Activated CD8-positive, alpha-beta memory T cell treated with anti-CD3 and anti-CD28 coated beads for 1 hour (primary cell): ENCODE measurements at places on chromosomes 1 and 21.
A peak's percentile ranks its signal among the peaks of the same experiment; 100 is the strongest.

DNA sequence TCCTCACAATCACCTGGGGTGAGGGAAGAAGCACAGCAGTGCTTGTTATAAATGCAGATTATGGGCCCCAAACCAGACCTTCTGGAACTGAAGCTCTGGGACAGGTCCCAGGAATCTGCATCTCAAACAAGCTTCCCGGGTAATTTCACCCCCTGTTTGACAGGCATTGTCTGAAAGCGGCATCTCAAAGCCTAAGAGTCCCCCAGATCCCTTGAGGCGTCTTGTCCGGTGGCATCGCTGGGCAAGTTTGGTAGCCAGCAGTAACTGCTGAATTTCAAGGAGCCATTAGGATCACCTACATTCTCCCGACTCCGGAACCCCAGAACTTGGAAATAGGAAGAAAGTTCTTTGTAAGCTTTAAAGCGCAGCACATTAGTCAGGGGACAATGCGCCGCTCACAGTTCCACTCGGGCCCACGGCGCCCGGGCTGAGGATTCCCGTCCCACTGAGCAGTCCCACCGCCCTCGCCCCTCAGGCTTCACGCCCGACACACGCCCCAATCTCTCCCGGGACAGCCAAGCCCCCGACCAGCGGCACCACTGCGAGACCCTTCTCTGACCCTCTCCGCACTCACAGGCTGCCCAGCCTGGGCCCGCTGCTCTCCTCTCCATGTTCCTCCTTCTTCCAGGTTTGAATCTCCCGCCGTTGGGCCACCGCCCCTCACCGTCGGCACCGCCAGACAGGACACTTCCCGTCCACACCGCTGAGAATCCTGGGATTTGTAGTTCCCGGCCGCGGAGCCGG is at the start of gene IQGAP3:
TSS of gene IQGAP3 (minus strand) at position 647 of the 744 bp plus-strand sequence. CDS start at position 611, 36 bp downstream.
- peak; percentile 49 for DNase-seq

GRCh38 chr1:41646186-41646585 is 161.7 kb upstream of the EDN2 start:
- DNase-seq = no peak

DNA sequence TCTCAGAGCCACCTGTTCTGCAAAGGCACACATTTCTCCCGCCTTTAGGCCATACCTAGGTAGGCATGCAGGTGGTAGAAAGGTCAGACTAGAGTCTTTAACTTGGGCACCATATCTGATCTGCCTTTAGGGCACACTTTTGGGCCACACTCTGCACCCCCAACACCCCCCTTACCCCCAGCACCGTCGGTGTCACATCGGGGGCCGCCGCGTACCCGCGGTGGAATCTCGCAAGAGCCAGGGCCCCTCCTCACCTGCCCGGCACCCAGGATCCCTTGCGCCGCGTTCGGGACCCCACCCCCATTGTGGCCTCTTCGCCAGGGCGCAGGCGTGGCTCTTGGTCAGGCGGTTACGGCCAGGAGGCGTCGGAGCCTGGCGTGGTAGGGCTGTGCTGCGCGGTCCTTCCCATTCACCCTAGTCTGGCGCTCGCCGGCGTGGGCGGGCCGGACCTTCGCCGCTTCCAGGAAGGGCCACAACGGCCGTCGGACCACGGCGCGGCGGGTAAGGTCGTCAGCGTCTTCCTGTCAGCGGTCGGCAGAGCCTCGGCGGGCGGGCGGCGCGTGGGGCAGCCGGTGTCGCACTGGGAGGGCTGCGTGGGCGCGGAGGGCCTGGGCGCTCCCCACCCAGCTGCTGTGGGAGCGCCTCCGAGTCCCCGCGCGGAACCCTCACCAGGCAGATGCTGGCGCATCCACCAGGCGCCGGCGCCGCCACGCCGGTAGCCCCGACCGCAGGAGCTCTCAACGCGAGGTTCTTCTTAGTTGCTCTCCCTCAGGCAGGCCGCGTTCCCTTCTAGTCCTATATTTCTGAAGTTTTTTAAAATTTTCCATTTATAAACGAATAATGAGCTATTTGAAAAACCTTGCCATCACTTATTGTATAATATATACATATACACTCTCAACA is at the start of gene DNAH14:
TSS of gene DNAH14 (plus strand) at position 341 of the 903 bp plus-strand sequence. CDS start 23,028 bp downstream, outside the sequence.
- DNase-seq = no peak

GRCh38 chr1:75542818-75543570 is 67.9 kb downstream of the SLC44A5 start:
- DNase-seq = no peak

GRCh38 chr1:33378976-33379375 is 51.9 kb downstream of the PHC2 start:
- no peak for DNase-seq

DNA sequence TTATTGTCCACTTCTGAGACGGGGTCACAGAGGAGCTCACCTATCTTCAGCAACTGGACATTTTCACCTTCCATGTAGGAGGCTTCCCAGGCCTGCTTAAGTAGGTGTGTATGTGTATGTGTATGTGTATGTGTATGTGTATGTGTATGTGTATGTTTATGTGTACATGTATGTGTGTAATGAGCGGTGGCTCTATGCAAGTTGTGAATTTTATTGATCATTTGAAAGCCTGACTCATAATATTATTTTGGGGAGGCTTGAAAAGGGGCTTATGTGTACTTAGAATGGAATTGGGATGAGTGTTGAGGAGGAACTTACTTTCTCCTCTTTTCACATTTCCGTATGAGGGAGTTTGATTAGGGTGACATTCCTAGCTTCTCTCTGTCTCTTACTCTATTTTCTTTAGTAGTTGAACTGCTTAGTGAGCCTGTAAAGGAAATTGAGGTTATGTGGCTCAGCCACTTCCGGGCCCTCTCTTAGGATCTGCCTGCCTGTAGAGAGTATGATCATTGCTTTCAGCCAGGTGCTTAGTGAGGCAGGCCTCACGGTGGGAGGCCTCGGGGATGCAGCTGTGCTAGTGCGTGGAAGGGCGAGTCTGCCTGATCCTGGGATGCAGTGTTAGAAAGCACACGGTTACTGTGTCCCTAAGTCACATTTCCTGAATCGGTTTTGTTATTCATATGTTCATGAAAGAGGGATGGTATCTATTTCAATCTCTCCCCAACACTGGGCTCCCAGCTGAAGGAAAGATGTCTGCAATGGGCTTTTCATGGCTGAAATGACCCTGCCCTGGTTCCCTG is 61.0 kb downstream of the IER5 start:
- DNase-seq = peak; percentile 38

DNA sequence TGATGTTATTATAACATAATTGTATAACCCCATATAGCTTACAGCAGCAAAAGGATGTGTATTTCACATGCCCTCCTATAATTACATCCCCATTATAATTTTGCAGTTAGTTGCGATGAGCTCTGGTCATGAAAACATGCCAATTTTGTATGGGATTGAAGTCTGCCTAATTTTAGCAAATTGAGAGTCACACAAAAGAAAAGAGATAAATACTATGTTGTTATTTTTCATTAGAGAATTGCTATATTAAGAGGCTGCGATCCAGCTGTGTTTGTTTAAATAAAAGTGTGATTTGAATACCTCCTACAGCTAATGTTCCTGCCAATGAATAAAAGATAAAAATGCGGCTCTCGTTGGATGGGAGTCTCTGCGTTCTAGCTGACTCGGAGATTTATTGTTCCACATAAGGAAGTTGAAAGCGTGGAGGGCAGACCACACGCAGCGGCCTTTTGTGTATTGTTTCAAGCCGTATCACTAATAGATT is 461.0 kb upstream of the NFIA start:
- DNase-seq = no peak

DNA sequence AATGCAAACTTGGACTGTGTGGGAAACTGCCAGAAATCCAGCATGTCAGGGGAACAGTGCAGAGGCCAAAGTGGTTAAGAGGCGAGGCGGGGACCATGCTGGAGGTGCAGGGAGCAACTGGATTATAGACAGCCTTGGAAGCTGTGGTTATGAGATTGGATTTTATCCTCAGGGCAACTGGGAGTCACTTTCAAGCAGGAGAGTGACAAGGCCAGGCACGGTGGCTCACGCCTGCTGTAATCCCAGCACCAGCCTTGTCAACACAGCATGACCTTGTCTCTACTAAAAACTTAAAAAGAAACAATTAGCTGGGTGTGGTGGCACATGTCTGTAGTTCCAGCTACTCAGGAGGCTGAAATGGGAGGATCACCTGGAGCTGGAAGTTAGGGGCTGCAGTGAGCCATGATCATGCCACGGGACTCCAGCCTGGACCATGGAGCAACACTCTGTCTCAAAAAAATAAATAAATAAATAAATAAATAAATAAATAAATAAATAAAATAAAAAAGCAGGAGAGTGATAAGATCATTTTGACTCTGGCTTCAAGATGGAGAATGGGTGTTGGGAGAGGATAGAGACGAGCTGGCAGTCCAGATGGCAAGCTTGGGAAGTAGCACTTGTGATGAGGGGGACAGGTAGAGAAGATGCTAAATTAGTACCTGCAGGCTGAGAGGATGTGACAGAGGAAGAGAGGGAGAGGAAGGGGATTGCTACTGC is 3.5 kb downstream of the HAPLN2 start:
- DNase-seq = no peak

GRCh38 chr1:176897350-176898236 is 266.9 kb downstream of the ASTN1 start:
- DNase-seq = no peak

GRCh38 chr1:230682274-230682673 is 31.6 kb downstream of the AGT start:
- no peak for DNase-seq

DNA sequence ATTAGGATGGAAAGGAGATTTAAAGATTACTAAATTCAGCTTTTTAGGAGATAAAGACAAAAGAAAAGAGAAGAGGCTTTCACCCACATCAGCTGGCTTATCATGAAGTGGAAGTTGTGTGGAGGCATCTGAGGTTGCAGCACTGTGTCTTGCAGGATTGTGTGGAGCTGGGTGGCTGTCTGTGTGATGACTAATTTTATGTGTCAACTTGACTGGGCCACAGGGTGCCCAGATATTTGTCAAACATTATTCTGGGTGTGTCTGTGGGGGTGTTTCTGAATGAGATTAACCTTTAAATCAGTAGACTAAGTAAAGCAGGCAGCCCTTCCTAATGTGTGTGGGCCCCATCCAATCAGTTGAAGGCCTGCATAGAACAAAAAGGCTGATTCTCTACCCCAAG is 3.9 kb downstream of the KCNA10 start:
- no peak for DNase-seq

DNA sequence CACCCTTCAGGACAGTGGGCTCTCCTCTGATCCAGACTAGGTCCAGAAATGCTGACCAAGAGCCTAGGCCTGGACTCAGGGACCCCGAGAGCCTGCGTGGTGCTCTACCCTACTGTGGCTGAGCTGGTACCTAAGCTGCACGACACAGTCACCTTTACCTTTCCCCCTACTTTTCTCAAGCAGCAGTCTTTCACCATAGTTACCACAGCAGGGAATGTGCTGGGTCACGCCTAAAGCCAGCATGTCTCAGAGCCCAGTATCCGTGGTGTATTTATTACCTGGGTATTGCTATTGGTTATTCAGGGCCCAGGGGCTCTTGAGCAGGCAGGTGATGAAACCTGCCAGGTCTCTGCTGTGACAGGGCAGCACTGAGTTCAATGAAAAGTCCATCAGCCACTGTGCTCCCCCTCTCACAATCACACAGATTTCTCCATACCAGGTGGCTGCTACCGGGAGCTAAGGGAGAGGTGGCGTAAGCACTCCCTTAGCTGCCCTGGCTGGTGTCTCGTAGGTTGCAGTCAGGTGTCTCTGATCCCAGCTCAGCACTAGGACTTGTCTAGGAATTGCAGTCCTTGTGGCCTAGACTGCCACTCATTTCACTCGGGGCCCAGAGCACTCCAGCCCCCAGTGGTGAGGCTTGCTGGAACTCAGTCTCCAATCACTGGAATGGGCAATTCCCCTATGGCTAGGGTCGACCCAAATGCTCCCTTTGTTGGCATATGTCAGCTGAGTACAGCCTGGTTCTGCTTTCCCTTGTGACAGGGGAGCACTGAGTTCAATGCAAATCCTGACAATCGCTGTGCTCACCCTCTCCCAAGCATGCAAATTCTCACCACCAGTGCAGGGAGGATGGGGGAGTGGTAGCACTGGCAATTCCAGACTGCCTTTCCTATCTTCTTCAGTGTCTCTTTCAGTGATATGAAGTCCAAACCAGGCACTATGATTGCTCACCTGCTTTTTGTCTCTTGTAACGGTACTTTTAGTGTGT is 128.7 kb downstream of the PHTF1 start:
- no peak for DNase-seq

- DNase-seq = no peak
Observed at GRCh38 chr21:34922479-34922878, 126.6 kb downstream of the RUNX1 start.

GRCh38 chr1:5755552-5756125 is 236.6 kb downstream of the NPHP4 start:
- DNase-seq = no peak

GRCh38 chr1:200128944-200129879 is 101.7 kb downstream of the NR5A2 start:
- no peak for DNase-seq

DNA sequence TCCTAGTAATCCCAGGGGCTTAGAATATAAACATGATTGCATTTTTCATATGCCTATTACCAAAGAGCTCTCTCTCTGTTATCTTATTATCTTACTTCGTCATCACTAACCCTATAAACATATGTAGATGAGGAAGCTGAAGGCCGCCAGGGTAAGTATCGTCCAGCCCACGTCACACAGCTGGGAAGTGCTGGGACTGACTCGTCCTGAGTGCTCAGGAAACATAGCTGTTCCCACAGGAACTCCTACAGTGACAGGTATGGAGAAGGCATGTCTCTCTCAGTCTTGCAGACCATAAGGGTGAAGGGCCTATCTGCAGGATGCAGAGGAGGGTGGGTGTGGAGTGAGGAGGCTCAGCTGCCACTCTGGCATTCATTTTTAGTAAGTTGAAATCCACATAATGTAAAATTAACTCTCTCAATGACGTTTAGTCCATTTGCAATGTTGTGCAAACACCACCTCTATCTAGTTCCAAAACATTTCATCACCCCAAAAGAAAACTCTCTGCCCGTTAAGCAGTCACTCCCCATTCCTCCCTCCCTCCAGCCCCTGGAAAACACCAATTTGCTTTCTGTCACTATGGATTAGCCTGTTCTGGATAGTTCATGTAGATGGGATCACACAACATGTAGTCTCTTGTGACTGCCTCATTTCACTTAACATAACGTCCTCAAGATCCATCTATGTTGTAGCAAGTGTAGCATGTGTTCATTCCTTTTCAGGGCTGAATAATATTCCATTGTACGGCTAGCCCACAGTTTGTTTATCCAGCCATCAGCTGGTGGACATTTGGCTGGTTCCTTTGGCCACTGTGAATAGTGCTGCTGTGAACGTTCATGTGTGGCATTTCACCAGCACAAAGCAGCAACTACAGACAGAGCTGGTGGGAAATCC is 68.3 kb downstream of the TCP10L start:
- no peak for DNase-seq

GRCh38 chr1:22317231-22317919 is 134.3 kb upstream of the ZBTB40 start:
- no peak for DNase-seq
